ENCODE measurements at places on chromosomes 12 and 14. TPM values are rescaled to one million over a fixed set of nuclear protein-coding genes. Genes with fewer than 3 reads are reported as not detected.

DNA sequence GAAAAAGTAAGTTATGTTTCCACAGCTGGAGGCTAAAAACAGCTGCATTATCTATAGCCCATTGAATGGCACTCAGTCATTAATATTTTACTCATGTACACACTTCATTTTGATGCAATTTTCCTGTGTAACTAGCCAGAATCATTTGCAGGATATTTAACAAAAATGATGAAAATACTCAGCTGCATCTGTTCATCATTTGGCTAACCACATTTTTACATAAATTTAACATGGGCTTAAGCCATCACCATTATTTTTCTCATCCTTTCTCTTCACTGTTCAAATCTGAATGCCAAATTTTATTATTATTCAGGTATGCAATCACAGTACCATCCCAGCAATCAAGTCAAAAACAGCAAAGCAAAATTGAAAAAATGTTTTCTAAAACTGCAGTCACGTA is 41.8 kb downstream of the ATXN7L3B start:
- H3K4me3 ChIP-seq: no peak overlapping the region
- DNase-seq: no peak
- H3K4me1 ChIP-seq: no peaks in the 10 kb centered on the region
- no peaks in the 10 kb centered on the region for H3K27me3 ChIP-seq
- H3K27ac ChIP-seq: no peak overlapping the region

DNA sequence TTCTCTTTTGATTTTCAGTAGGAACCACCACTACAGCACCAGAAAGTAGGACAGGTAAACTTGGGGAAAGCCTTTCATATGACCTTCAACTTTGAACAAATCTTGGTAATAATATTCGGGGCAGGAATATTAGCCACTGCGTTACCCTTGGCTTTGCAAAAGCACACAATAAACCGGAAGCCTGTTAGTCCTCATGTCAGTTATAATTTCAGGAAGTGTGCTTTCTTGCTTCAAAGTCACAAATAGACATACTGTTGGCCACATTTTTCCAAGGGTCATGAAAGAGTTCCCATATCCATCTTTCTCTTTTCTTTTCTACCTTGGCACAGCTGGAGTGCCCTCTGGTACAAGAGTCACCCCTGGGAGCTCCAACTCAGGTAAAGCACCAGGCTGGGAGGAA is 167.2 kb upstream of the CNTN1 start:
- no peaks in the 10 kb centered on the region for H3K4me1 ChIP-seq
- no peak overlapping the region for H3K4me3 ChIP-seq
- no peaks in the 10 kb centered on the region for H3K27me3 ChIP-seq
- no peaks in the 10 kb centered on the region for H3K36me3 ChIP-seq

DNA sequence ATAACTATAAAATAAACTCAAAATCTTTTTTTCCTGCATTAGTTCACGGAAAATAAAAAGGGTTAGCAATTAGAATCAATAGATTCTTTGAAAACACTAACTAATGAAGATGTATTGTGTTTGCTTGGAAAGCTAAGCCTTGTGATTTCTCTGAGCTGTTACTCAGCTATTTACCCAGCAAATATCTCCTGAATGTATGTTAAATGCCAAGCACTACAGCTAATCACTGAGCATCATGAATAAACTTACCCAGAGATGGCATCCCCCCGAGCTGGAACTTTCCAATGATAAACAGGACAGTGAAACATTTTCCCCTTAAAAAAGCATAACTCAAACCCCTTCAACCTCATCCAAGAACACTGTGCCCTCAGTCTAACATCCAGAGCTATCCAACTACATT is 71.2 kb downstream of the SLC2A13 start:
- no peaks in the 10 kb centered on the region for H3K36me3 ChIP-seq
- no peak for DNase-seq
- no peaks in the 10 kb centered on the region for H3K4me1 ChIP-seq
- no peaks in the 10 kb centered on the region for H3K27me3 ChIP-seq
- H3K4me3 ChIP-seq: no peak overlapping the region

GRCh38 chr14:51869411-51870100 is 9.1 kb downstream of the GNG2 start:
- H3K4me3 ChIP-seq: no peak overlapping the region
- no peaks in the 10 kb centered on the region for H3K27me3 ChIP-seq
- no peaks in the 10 kb centered on the region for H3K36me3 ChIP-seq
- peaks cover 85% of the 10 kb centered on the region for H3K4me1 ChIP-seq
- DNase-seq: peak; percentile 78
- H3K27ac ChIP-seq: peak overlapping the region; percentile 14

- H3K36me3 ChIP-seq: no peaks in the 10 kb centered on the region
- no peaks in the 10 kb centered on the region for H3K27me3 ChIP-seq
- H3K4me3 ChIP-seq: peak overlapping the region; percentile 49
- H3K27ac ChIP-seq: peak overlapping the region; percentile 98
- no peak for DNase-seq
- peaks cover 97% of the 10 kb centered on the region for H3K4me1 ChIP-seq
These were observed 30.0 kb downstream of the SH2B3 start for GRCh38 chr12:111435661-111436201.

GRCh38 chr14:101583006-101583714 is 21.9 kb downstream of the DIO3 start:
- H3K4me1 ChIP-seq: no peaks in the 10 kb centered on the region

- no peaks in the 10 kb centered on the region for H3K36me3 ChIP-seq
- peaks cover 16% of the 10 kb centered on the region for H3K4me1 ChIP-seq
- no peak for DNase-seq
These were observed 938 bp upstream of the SLC25A29 start for GRCh38 chr14:100306998-100307765.

- H3K27me3 ChIP-seq: no peaks in the 10 kb centered on the region
- no peak overlapping the region for H3K27ac ChIP-seq
- no peaks in the 10 kb centered on the region for H3K4me1 ChIP-seq
- no peaks in the 10 kb centered on the region for H3K36me3 ChIP-seq
- no peak overlapping the region for H3K4me3 ChIP-seq
These were observed 31.2 kb downstream of the CCDC59 start for GRCh38 chr12:82326905-82327503.

ABCC9 gene
- total RNA-seq: not detected

All from CD8-positive, alpha-beta memory T cell (primary cell).